ENCODE measurements at places on chromosomes 3 and 15. TPM values are rescaled to one million over a fixed set of nuclear protein-coding genes. Genes with fewer than 3 reads are reported as not detected.

- H3K27me3 ChIP-seq = no peaks in the 10 kb centered on the region
- H3K4me3 ChIP-seq = no peak overlapping the region
- peak overlapping the region; percentile 86 for H3K27ac ChIP-seq
- H3K4me1 ChIP-seq = peaks cover 46% of the 10 kb centered on the region
- DNase-seq = no peak
Measured at GRCh38 chr15:73983211-73983727, 8.8 kb downstream of the STOML1 start.

Gene RBP2
- polyA plus RNA-seq = not detected

DNA sequence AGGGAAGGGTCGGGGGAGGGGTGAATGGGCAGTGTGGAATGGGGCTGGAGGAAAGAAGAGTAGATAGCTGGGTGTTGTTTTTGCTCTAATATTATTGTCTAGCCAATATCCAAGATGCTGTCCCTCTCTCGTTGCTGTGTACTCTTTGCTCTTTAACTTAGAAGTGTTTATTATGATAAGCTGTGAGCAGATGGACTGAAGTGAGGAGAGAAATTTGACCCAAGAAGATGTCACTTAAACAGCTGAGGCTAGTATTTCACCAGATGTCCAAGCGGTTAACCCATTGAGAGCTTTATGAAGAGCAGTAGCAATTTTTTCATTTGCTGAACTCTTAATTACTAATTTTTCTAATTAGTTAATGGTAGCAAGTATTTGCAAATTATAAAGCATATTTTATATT, 212.2 kb upstream of the TP63 start:
- DNase-seq = no peak
- H3K27me3 ChIP-seq = no peaks in the 10 kb centered on the region
- H3K27ac ChIP-seq = no peak overlapping the region
- no peak overlapping the region for H3K4me3 ChIP-seq

DNA sequence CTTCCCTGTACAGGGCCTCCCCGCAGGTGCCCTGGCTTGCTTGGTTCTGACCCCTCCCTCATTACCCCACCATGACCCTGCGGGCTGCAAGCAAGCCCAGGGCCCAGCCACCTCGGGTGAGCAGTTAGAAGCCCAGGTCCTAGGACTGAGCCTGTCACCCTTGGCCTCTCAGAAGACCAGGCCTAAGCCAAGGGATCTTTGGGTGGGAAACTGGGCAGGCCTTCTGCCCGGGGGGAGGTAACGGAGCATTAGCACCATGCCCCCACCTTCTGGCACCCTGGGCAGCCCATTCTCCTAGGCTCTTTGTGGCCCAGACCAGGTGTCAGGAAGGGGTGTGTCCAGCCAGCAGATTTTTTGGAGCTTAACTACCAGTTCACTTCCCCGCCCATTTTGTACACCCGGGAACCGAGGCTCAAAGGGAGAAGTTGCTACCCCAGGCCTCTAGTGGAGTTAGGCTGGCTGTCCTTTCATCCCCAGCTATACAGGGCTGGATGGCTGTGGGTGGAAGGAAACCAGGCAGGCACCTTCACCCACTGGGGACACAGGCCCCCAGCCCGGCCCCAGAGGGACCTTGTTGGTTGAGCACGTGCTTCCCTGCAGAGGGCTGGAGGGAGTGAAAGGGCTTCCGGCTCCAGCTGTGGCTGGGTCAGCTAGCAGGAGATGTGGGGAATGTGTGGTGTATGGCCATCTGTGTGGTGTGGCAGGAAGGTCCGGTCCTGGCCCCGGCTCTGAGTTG, 1.4 kb downstream of the CSK start:
- H3K36me3 ChIP-seq = no peaks in the 10 kb centered on the region
- peak overlapping the region; percentile 93 for H3K4me3 ChIP-seq
- H3K4me1 ChIP-seq = peaks cover 51% of the 10 kb centered on the region
- no peaks in the 10 kb centered on the region for H3K27me3 ChIP-seq
- H3K27ac ChIP-seq = peak overlapping the region; percentile 55
- DNase-seq = no peak

Gene MTFMT
- 12.1 TPM for polyA plus RNA-seq

DNA sequence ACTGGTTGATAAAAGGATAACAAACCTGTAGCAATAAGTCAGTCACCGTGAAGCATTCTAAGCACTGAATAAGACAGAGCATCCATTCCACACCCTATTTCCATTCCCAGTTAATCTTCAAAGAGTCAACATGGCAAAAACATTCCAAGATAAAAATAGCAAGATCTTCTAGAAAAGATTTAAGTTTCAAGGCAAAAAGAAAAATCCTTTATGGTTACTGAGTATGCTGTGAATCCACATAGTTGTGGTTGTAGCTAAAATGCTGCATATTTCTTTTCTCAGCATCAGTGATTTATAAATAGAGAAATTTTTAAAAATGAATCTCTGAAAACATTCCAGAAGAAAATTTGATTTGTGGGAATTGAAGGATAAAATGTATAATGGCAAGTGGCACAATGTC, 21.1 kb downstream of the GAP43 start:
- no peak overlapping the region for H3K4me3 ChIP-seq
- H3K27ac ChIP-seq = no peak overlapping the region
- no peaks in the 10 kb centered on the region for H3K27me3 ChIP-seq

Gene CHAC1
- 1.8 TPM for polyA plus RNA-seq

Gene SPINK8
- not detected for polyA plus RNA-seq

DNA sequence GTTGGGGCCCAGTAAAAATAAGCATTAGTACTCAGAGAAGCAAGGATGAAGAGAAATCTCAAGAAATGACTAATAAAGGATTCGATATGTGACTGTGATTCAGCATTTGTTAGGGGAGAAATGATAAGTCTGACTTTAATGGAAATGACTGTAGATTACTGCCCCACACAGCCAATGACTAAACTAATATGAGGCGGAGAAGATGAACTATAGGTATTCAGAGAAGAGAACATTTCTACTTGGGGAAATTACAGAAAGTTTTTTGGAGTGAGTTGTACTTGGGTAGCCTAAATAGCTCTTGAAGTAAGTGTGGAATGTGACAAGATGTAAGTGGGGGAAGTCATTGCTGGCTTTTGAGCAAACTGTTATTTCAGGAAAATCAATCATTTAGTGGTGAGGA, 380.0 kb downstream of the PDCD6IP start:
- H3K36me3 ChIP-seq = no peaks in the 10 kb centered on the region
- H3K27me3 ChIP-seq = no peaks in the 10 kb centered on the region
- DNase-seq = no peak
- H3K27ac ChIP-seq = no peak overlapping the region
- H3K4me3 ChIP-seq = no peak overlapping the region
- H3K4me1 ChIP-seq = no peaks in the 10 kb centered on the region

Gene GOLGA8T
- 10.6 TPM for polyA plus RNA-seq

Gene SFMBT1
- 158 TPM for polyA plus RNA-seq

Data from testis (tissue), 5 donors.